ENCODE measurements at places on chromosomes 13 and 19.

GRCh38 chr13:93558637-93559036 is 332.0 kb downstream of the GPC6 start:
- no peak for DNase-seq

GRCh38 chr13:45781553-45782326 is 69.8 kb downstream of the SIAH3 start:
- DNase-seq = no peak

DNA sequence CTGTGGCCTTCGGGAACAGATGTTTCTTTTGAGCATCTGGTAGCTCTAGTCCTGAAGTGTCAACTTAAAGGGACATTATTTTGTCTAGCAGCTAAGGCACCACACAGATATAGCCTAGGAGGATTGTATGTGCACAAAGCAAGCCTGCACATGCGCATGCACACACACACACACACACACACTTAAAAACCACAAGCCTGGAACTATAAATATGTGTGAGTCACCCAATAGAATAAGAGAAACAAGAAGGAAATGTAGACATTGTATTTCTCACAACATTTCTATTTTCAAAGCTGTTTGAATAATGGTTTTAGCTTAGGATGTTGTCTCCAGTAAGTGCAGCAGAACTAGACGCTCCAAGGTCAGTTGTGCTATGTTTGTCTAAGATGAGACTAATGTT is 516.5 kb downstream of the SUCLA2 start:
- DNase-seq = peak; percentile 87

- no peak for DNase-seq
Observed at GRCh38 chr13:113945857-113946408, 27.9 kb downstream of the C13orf46 start.

- DNase-seq = no peak
Observed at GRCh38 chr13:22082030-22082429, 411.2 kb downstream of the FGF9 start.

DNA sequence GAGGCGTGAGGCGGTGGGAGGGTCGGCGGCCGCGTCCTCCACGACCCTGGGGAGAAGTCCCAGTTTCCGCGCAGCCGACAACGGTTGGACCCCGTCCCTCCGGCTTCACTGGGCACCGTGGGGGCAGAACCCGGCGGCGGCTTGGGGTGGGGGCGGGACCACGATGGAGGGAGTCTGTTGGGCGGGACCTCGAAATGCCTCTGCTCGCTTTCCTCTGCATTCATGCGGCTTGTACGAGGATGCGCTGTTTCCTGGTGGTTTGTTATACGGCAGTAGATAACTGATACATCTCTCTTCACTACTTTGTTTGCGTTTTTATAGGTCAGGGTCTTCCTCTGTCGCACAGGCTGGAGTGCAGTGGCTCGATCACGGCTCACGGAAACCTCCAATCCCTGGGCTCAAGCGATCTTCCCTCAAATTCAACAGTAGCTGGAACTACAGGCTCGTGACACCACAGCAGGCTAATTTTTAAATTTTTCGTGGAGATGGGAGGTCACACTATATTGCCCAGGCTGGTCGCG is 24.6 kb upstream of the ZNF846 start:
- no peak for DNase-seq

DNA sequence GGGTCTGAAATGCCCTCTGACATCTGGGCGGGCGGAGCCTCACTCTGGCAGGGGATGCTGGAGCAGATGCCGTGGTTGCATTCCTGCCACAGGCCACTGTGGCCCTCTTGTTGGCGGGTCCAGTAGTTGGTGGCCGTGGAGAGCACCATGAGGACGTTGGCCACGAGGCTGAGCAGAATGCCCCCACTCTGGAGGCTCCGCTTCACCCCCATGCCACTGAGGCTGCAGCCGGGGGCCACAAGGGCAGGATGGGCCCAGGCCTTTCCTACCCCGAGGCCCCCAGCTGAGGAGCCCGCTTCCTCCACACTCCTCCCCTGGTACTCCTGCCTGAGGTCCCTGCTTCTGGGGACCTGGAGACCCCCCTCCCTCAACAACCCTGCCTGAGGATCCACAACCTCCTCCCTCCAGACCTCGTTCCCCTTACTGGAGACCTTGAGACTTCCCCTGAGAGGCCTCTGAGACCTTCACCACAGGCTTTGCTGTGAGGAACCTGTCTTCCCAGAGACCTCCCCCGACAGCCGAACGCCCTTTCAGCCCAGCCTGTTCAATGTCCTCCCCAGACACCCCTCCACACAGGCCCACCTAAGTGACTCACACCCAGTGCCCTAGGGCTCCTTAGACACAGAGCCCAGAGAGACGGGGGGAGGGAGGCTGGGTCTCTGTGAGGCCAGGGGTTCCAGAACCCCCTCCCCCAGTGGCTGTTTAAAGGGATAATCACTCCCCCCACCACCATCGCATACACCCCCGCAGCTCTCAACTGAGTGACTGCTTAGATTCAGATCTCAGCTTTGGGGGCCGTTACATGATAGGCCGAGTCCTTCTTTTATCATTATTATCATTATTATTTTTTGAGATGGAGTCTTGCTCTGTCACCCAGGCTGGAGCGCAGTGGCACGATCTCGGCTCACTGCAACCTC is at the start of gene CLDND2:
Gene CLDND2 (minus strand): TSS at position 638 of the 917 bp plus-strand sequence. CDS start 426 bp downstream, at position 212.
- DNase-seq = peak; percentile 27
